ENCODE measurements at places on chromosomes 3 and 15.

- DNase-seq = peak; percentile 21
Measured at GRCh38 chr15:20348900-20349773, 192.5 kb downstream of the GOLGA6L6 start.

GRCh38 chr15:41971895-41972252, 483 bp downstream of the EHD4 start:
- DNase-seq = no peak

DNA sequence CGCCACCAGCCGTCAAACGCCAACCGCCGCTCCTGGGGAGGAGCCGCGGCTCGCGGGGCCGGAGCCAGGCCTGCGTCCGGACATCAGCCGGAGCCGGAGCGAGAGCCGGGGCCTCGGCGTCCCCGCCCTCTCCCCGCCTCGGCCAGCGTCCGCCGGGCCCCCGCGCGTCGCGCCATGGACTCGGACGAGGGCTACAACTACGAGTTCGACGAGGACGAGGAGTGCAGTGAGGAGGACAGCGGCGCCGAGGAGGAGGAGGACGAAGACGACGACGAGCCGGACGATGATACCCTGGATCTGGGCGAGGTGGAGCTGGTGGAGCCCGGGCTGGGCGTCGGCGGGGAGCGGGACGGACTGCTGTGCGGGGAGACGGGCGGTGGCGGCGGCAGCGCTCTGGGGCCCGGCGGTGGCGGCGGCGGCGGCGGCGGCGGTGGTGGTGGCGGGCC, 359 bp downstream of the ARIH1 start:
- peak; percentile 41 for DNase-seq

DNA sequence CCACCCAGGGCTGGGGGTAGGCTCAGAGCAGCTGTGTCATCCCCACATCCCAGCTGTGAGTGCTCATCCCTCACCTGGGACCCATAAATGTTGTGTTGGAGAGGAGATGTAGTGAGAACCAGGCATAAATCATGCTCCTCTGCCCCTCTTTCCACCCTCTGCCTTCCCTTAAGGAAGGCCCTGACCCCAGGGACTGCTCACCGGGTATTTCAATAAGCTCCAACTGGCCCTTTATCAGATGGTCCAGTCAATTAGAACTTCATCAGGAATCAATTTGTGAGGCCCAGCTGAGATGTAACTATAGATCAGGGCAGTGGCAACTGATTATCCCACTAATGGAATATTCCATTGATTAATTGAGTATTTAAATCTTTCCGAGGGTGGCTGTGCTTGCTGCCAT, 50.8 kb upstream of the NTRK3 start:
- no peak for DNase-seq

GRCh38 chr3:102177075-102177755, 257.6 kb upstream of the ZPLD1 start:
- no peak for DNase-seq

DNA sequence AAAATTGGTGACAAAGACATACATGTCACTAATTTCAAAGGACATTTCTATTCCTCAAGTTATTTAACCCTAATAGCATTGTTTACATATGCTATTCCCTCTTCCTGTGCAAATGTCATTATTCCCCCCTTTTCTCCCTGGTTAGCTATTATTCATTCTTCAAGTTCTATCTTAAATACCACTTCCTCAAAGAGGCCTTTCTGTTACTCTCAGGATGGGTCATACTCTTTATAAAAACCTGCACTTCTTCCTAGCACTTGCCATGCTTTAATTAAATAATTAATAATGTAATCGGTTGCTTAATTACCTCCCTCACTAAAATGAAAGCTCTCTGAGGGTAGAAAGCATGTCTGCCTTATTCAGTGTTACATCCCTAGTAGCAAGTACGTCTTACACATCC, 88.5 kb downstream of the XRN1 start:
- no peak for DNase-seq

DNA sequence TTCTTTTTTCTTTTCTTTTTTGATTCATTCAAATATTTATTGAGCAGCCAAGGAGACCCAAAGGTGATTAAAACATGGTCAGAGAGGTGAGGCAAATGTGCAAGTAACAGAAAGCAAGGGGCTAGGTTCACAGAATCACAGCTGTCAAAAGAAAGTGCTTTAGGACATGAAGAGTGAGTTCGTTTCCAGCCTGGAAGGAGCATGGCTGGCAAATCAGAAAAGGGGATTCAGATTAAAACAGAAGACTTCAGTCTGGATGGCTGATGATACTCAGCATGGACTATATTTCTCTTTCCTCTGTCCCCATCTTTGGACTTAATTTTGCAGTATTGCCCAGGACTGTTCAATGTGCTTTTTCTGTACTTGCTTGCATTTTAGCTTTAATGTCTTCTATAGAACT, 151.2 kb downstream of the NR1D2 start:
- DNase-seq = no peak

DNA sequence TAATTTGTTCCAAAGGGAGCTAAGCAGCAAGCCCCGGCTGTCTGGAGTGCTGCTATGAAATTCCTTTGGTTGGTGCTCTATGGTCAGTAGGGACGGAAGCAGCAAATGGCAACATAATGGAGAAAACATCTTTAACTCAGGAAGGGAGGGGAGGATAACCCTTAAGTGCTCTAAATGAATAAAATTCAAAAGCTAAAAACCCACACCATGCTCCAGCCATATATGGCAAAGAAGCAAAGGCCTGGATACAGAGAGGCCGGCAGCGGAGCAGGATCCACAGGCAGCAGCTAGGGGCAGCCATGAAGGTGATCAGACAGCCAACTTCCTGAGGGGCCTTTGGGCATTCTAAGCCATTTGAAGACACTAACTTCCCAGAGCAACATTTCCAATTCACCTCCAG, 38.9 kb downstream of the IL17RD start:
- no peak for DNase-seq

DNA sequence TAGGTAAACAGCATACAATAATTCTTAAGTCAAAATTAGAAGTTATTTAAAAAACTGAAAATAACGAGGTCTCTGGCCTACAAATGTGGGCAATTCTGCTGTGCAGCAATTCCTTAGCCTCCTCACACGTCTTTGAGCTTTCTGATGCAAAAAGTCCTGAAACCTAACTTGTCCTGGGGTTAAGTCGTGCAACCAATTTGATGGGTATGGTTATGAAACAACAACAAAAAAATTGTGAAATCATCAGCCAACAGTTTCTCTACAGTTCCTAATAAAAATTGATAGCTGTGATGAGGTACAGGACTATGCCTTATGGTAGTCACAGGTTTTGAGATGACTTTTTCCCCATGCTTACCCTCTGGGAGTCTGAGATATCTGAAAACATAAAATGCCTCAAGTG, 6.5 kb upstream of the GLB1 start:
- no peak for DNase-seq

DNA sequence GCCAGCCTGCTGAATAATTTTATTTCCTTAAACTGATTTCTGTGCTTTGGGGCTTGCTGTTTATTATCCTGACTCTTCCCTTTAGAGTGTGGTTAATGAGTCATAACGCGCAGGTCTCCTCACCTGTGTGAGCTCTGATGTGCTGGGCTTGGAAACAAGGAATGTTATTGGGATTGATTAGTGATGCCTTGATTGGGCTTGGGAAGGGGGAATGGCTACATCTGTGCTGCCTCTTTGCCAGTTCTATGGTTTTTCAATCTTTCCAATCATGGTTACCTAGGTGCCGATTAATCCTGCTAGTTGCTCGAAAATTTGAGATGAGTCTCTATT, 161.0 kb downstream of the THSD4 start:
- no peak for DNase-seq

GRCh38 chr3:45026957-45027356, 854 bp downstream of the CLEC3B start:
- DNase-seq = no peak

GRCh38 chr15:65044724-65045481, at the start of gene SLC51B:
Gene SLC51B (plus strand): TSS chr15:65045387. CDS start chr15:65050005, 4,618 bp downstream.
- no peak for DNase-seq

All from dorsolateral prefrontal cortex (tissue), 122 donors.